ENCODE measurements at places on chromosomes 6 and 20. TPM values are rescaled to one million over a fixed set of nuclear protein-coding genes. Genes with fewer than 3 reads are reported as not detected.
A peak's percentile ranks its signal among the peaks of the same experiment; 100 is the strongest.

GRCh38 chr6:9999796-10000195 lies 415.1 kb downstream of the TFAP2A start:
- no peak for DNase-seq

PNLDC1 gene
- total RNA-seq = 0.47 TPM

TMEM200A gene
- total RNA-seq = 0.29 TPM

GRCh38 chr20:22159276-22159675 lies 425.1 kb downstream of the FOXA2 start:
- no peak for DNase-seq

DNA sequence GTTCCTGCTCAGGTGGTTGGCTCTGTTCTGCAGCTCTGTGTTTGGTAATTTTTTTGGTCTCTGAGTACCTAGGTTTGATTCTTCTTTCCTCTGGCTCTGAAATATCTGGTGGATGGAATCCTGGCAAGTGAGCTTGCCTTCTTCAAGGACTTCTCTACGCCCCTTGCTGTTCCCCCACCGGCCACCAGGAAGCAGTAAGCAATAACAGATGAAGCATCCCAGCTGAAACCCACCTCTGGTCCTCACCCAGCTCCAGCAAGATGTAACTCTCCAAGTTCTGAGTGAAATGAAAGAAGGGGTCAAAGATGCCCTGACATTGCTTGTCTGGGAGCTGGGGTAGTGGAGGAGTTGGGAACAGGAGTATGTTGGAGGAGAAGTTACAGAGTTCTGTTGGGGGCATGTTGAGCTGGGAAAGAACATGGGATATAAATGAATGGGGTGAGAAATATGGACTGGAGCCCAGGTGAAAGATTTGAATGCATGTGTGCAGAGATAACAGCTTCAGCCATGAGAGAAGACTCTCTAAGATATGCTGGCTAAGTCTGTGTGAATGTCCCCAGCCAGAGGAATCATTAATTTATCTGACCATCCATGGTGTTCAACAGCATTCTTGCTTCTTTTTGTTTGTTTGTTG lies 51.3 kb upstream of the GLP1R start:
- peak; percentile 28 for DNase-seq

DNA sequence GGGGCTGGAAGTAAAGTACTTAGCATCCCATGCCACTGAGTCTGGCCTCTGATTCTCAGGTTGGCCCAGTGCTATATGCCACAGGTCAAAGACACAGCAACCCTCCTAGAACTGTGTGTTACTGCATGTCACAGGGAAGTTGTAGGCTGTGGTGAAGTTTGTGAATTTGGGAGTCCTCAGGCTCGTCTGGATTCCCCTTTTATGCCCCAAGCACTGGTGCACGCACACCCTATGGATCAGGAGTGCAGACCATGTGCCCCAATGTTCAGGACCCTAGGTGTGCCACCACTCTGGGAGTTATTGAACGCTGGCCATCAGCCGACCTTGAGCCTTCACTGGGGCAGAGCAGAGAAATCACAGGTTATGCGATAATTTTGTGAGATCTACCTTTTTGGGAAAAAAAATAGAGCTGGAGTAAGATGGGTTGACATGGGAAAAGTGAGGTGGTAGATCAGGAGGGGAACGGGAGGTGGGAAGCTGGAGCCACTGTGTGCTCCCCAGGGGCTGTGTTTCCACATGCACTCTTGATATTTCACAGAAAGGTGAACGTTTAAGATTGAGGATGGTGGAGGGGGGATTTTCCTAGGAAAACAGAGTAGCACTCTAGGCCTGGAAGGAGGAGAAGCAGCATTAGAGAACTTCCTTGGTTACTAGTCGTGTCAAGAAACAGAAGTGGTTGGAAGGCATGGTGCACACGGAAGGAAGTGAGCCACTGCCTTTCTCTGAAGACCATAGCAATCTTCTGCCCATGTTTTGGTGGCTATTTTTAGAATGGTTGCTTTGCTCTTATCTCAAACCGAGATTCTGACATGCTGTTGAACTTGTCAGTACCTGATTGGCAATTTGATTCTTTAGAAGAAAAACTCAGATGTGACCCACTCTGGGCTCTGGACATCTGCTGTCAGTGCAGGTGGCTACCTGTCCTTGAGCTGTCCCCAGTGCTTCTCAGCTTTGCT lies 44.1 kb downstream of the DUSP22 start:
- DNase-seq = no peak

- no peak for DNase-seq
Measured at GRCh38 chr20:38804221-38804620, 1.3 kb upstream of the PPP1R16B start.

DNA sequence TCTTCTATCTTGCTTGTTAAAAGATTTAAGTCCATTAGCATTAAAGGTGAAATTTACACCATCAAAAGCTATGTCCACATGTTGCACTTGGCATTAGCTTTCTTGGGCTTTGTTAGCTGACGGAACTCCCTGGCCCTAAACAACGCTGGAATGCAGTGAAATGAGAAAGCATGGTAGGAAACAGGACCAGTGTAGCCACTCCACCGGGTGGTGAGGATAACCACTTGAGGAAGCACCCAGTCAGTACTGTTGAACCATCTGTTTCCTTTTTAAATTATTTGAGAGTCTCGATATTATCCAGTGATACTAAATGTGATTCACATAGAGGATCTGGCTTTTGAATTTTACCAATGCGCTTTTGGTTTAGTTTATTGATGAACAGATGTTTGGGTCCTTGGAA lies 374.9 kb upstream of the NOX3 start:
- no peak for DNase-seq

DNA sequence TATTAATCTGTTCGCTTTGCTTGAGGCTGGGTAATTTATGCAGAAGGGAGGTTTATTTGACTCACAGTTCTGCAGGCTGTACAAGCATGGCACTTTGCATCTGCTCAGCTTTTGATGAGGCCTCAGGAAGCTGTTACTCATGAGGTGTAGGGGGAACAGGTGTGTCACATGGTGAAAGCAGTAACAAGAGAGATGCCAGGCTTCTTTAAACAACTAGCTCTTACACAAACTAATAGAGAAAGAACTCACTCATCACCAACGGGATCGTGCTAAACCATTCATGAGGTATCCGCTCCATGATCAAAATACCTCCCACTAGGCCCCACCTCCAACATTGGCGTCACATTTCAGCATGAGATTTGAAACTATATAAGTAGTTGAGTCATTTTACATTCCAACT lies 34.4 kb upstream of the GCLC start:
- no peak for DNase-seq

NKX2-2 gene
- not detected for total RNA-seq

FKBP5 gene
- 117 TPM for total RNA-seq

- no peak for DNase-seq
Measured at GRCh38 chr6:75101896-75102295, 104.0 kb downstream of the COL12A1 start.

DNA sequence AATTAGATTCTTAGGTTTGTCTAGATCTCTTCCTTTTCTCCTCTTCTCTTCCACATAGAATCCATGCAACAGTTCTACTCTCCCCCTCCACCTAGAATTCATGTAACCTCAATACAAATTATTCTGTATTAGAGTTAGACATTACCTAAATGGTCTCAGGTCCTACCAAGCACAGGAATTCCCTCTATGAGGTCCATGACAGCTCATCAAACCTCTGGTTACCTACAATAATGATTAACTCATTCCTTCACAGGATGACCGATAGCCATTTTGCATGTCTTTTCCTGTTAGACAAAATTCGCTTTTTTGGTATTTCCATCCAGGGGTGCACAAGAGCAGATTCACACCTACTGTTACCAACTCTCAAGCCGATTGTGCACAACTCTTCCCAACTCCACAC lies 27.4 kb upstream of the BMP2 start:
- no peak for DNase-seq

C6orf58 gene
- total RNA-seq = not detected

- DNase-seq = no peak
Measured at GRCh38 chr6:157773248-157773773, 49.7 kb upstream of the SNX9 start.

HLA-DOB gene
- 0.24 TPM for total RNA-seq

BCKDHB gene
- total RNA-seq = 15.4 TPM

SAMD5 gene
- total RNA-seq = 1.6 TPM

DNA sequence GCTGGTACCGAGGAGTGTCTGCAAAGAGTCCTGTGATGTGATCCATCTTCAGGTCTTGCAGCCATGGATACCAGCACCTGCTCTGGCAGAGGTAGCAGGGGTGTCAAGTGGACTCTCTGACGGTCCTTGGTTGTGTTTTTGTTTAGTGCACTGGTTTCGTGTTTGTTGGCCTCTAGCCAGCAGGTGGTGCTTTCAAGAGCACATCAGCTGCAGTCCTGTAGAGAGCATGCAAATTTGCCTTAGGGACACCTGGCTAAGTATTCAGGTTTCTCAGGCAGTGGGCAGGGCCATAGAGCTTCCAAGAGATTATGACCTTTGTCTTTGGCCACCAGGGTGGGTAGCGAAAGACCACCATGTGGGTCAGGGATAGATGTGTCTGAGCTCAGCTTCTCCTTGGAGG lies 14.5 kb upstream of the RGS17 start:
- DNase-seq = no peak

GRCh38 chr20:50533061-50533460 lies 22.9 kb downstream of the PTPN1 start:
- no peak for DNase-seq

DNA sequence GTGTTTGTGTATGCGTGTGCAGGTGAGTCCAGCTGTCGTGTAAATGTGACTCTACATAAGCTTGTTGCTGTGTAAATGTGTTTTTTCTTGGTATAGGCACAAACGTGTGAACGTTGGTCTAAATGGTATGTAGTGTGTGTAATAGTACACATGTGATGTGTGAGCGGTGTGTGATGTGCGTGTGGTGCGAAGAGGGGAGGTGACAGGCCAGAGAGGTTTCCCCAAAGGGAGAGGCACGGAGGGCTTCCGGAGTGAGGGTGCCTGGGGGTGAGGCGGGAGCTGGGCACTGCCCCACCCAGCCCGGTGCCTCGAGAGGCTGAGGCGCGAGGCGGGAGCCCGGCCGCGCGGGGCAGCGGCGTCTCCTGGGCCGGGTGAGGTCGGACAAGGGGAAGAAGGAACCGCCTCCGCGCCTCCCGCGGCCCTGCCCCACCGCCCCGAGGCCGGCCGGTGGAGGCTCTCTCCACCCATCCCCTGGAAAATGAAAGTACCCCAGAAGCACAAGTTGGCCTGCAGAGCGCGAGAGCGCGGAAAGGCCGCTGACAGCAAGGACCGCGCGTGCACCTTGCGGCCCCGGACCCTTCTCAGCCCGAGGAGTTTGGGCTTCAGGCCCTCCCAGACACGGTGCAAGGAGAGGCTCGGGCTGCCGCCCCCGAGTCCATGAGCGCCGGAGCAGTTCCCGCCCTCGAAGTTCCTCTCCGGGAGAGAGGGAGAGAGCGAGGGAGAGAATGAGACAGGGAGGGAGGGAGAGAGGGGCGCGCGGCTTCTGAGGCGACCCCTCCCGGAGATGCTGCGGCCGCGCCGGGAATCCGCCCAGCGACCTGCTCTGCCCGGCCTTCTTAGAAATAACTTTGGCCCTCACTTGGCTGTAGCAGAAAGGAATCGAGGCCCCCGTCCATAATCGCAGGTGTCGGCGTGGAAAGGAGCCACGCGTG lies 43.2 kb upstream of the OSTM1 start:
- peak; percentile 47 for DNase-seq

DNA sequence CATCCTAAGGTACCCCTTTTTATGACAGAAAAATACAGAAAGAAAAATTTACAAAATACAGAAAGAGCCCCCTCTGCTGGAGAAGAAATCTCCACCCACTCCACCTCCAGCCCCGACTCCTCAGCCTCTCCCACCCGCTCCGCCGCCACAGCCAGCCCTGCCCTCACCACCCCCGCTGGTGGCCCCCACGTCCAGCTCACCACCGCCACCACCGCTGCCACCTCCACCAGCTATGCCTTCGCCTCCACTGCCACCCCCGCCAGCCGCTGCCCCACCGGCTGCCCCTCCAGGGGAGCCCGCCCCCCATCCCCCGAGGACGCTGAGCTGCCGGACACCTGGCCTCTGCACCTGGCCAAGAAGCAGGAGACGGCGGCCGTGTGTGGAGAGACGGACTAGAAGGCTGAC lies 17.7 kb downstream of the WFDC2 start:
- no peak for DNase-seq

TCP11 gene
- not detected for total RNA-seq

MEI4 gene
- total RNA-seq = 0.84 TPM
